ENCODE measurements at places on chromosomes 7 and 10.

- peak; percentile 35 for DNase-seq
Measured at GRCh38 chr7:39735903-39736302, 112.5 kb downstream of the RALA start.

DNA sequence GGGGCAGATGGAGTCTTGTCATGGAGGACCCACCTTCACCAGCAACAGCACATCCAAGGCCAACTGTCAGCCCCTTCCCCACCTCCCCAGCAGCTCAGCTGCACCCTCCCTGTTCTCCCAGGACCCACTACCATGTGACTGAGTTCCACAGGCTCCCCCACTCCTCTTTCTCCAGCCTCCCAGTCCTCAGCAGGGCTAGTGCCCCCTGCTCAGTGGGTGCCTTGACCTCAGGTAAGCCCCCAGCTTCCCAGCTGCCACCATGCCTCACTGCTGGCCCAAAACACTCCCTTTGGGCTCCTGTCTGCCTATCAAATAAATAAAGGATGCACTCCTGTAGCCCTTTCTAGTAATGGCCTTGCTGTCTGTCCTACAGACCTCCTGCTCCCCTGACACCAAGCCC lies 174.4 kb downstream of the SLIT1 start:
- DNase-seq, result no peak

DNA sequence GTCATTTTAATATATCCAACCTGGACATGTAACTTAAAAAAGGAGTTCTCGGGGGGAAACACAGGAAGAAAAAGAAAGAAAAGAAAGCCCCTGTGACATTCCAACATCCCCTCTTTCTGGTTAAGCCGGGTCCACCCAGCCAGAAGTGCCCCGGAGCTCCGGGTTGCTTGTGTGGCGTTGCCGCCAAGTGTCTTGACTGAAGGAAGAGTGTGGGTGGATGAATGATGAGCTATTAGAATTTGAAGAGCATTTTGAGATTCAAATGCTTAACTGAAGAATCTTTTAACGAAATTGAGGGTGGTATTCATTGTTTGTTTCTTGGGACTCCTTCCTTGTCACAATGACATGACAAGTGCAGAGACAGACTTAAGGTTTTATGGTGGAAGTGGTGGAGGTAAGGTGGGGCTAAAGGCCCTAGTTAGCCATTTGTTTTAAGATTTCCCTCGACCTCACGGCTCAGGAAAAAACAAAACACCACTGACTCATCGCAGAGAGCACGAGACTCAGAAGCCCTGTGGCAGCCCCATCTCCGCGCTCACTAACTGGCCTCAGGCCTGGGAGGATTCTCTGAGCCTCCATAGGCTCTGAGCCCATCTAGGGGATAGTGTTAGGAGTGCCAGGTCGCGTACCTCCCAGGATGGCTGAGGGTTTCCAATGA lies 1.8 kb upstream of the GLI3 start:
- peak; percentile 70 for DNase-seq

GRCh38 chr7:79713276-79713675 lies 259.8 kb upstream of the MAGI2 start:
- no peak for DNase-seq

- no peak for DNase-seq
Measured at GRCh38 chr7:46932306-46932675, 649.6 kb downstream of the TNS3 start.

GRCh38 chr10:31706464-31707092 lies 222.1 kb downstream of the ARHGAP12 start:
- no peak for DNase-seq

DNA sequence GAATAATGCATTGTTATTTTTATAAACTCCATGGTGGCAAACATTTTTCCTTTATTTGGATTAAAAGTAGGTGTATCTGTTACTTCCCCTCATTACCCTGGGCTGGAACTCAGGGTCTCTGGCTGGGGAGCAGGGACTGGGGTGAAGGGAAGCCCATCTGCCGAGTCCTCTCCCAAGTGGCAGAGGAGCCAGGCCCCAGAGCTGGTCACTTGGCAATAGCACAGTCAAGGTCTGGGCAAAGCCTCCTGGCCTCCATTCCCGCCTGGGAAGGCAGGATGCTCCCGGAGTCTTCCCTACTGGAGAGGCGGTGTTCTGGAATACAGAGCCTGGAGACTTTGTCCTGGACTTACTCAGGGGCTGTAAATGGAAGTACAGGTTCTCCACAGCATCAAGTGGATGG lies 76.2 kb downstream of the CDH23 start:
- DNase-seq, result no peak

DNA sequence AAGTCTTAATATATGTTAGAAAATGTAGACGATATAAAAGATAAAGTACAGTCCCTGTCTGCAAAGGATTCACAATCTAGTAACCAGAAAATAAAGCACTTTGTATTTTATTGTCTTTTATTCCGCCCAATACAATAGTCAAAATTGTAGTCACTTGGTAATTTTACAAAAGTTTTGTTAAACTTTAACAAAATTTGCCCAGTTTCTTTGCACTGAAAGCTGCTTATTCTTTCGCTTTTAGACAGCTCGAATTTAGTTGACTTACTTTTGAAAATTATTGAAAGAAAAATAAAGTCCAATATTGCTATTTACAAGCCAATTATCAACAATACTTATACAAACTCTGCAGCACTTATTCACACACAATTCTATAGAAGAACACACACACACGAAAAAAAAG lies 534.9 kb upstream of the LRRTM3 start:
- DNase-seq, result no peak

DNA sequence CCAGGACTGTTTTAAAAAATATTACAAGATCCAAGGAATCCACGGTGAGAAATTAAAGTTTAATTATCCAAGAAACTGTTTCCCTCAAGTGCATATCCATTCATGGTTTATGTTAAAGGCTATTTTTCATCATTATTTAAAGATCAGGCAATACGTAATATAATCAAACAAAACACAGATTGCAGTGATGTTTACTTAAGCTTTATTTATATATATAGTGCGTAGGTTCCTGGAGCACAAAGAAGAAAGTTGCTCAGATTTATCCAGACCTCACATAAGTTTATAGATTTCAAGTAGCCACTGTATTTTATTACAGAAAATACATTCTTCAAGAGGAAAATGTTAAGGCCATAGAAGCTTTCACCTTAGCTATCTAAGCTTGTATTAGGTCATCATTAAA lies 210.0 kb upstream of the KLF14 start:
- DNase-seq, result no peak

DNA sequence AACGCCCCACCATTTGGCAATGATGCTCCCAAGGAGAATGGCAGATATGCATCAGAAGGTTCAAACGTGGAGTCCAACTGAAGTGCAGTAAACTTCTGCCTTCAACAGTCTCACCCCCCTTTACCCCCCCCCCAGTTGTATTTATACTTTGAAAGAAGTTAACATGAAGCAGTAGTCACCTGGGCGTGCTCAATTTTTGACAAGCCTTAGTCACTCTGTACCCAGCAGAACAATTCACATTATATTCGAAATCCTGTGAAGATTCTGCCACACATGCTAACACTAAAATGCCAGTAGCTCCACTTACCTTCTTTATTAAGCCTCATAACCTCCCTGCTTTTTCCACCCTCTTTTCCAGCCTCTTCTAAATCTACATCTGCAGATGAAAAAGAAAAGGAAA lies 894 bp downstream of the ATXN7L1 start:
- no peak for DNase-seq

DNA sequence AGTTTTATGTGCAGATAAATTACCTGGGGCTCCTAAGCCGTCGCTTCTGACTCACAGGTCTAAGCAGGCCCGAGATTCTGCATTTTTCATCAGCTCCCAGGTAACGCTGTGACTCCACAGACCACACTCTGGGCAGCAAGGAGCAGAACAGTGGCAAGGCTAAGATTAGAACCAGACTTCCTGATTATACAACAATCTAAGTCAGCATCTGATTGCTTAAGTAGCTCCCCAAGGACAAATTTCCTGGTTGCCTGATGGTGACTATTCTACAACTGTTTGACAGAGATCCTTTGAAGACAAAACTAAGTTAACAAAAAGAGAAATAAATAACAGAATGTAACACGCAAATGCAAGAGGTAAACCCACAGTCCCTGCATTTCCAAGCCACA lies 69.0 kb downstream of the CREB3L2 start:
- peak; percentile 88 for DNase-seq

- peak; percentile 12 for DNase-seq
Measured at GRCh38 chr10:77799352-77799751, 127.2 kb downstream of the DLG5 start.

DNA sequence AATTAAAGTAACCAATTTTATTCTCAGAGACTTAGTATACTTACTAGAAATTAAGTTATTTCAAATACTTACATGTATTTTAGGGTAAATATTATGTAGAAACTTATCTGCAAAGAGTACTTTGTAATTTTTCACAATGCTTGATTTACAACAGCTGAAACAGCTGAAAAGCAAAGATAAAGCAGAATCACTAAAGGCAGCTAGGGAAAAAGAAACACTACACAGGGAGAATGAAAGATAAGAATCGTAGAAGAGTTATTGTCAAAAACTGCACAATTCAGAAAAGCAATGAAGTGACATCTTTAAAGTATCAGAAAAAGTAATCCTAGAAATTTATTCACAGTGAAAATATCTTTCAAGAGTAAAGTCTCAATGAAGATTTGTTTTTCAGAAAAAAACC lies 69.7 kb upstream of the ZNF804B start:
- DNase-seq, result no peak

GRCh38 chr10:51834548-51834947 lies 135.2 kb upstream of the CSTF2T start:
- DNase-seq, result no peak

DNA sequence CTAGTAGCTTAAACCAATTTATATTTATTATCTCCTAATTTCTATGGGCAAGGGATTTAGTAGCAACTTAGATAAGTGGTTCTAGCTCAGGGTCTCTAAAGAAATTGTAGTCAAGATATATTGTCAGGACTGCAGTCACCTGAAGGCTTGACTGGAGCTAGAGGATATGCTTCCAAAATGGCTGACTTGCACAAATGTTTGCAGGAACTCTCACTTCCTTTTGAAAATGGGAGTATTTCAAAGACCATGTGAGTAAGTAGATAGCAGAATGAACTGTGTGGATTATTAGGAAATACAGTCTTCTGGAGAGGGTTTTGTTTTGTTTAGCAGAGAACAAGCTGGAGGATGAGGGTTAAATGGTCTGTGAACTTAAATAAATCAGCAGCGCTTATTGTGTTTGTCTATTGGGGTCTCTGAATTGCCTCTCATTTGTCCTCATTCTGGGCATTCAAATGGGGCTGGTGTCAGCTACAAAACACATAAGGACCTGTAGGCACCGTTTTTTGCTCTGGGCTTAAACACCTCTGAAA lies 524.6 kb downstream of the LRMDA start:
- no peak for DNase-seq

- peak; percentile 81 for DNase-seq
Measured at GRCh38 chr7:116805100-116805544, 57.3 kb upstream of the CAPZA2 start.

GRCh38 chr7:104951546-104951945 lies 62.5 kb upstream of the KMT2E start:
- peak; percentile 61 for DNase-seq

- peak; percentile 86 for DNase-seq
Measured at GRCh38 chr7:46859963-46860475, 721.9 kb downstream of the TNS3 start.

GRCh38 chr10:104581884-104582601 lies 59.0 kb upstream of the SORCS3 start:
- peak; percentile 72 for DNase-seq

- no peak for DNase-seq
Measured at GRCh38 chr10:102504179-102504975, 605 bp downstream of the SUFU start.

DNA sequence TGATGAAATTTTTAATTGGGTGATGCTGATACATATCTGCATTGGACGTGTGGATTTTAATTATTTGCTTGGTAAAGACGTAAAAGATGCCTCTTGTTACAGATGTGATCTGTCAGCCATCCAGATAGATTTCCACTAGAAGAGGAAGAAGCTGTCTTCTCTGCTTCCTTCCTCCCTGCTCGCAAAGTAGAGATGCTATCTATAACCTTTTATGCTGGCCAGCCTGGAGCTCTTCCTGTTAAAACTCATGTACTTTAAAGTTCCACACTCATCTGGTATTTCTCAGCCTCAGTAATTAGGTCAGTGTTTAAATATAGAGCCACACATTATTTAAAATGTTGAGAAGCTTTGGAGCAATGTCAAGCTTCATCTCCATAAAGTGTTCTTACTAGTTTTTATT lies 51.2 kb upstream of the TMEM229A start:
- DNase-seq, result no peak

DNA sequence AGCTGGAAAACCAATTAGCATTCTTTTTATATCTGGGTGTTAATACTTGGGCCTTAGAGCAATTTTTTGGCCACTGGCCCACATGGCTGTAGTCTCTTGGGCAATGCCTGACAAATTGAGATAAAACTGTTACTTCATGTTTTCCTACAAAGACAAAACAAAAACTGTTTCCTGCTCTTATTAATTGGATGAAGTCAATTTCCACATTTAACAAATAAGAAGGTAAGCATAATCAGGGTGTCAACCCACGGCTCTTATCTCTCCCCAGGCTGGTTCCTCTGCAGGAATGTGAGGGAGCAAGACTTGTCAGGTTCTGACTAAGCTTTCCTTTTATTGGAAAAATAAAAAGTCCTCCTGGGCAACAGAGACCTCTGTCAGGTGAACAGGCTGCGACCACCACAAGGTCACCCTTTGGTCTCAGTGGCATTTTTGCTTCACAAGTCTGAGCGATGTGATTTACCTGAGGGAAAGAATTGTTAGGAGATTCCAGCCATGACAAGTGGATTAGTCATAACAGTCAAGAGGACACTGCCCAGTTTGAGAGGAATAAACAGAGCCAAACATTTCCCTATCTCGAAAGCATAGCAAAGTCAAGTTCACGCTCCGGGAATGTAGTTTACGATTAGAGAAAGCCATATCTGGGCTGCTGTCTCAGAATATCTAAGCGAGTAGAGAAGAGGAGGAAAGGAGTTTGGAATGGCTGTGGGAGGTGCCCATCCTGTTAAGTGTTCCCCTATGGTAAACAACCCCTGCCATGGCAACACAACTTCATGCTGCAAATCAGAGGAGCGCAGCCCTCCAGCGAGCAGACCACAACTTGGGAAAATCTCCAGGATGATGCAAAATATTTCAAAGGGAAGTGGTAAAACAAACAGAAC lies 144.4 kb downstream of the TES start:
- peak; percentile 99 for DNase-seq

GRCh38 chr7:42831718-42832522 lies 80.0 kb downstream of the C7orf25 start:
- peak; percentile 46 for DNase-seq

DNA sequence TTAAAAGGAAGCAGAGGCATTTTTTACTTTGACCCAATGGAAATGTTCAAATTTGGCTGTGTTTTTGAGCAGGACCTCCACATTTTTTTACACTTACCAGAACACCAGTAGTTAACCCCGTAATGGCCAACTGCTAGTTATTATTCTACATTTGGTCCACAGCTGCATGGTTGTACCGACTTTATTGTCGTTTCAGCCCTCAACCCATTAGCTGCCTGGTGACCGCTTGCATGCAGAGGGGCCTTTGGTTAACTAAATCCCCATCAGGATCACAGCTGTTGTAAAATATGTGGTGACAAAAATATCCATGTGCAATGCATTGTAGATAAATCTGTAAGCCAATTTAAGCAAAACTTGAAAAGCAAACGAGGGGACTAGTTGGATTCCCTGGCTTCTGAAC lies 342.2 kb upstream of the MEOX2 start:
- DNase-seq, result peak; percentile 63

All from AG10803 (cell line).